ENCODE measurements at places on chromosomes 13 and 19.

GRCh38 chr19:48154003-48154402, 16.1 kb downstream of the LIG1 start:
- H3K27ac ChIP-seq: peak overlapping the region; percentile 16
- H3K36me3 ChIP-seq: peaks cover 45% of the 10 kb centered on the region
- H3K4me1 ChIP-seq: no peaks in the 10 kb centered on the region
- no peaks in the 10 kb centered on the region for H3K27me3 ChIP-seq
- no peak overlapping the region for H3K4me3 ChIP-seq

DNA sequence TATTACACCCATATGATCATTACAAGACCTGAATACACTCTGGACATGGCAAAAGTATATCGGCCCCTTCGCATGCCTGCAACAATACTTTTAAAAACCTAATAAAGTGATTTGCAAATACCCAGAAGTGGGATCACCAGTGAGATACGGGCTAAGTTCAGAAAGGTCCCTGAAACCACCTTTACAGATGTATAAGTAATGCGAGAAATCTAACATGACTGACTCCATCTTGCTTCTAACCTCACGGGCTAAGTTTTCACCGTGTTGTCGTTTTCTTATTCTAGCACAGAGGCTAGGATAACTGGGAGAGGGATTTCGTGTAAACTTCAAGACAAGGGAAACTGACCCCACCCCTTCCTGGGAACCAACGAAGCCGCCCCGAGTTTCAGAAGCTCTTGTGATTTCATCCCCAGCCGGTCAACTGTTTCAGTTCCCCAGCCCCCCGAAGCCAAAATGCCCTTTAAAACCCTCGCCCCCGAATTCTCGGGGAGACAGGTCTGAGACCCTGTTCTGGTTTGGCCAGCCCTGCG, 703 bp downstream of the NEK3 start:
- peak overlapping the region; percentile 93 for H3K27ac ChIP-seq
- peaks cover 26% of the 10 kb centered on the region for H3K4me1 ChIP-seq
- peak; percentile 41 for DNase-seq
- H3K27me3 ChIP-seq: no peaks in the 10 kb centered on the region
- peak overlapping the region; percentile 83 for H3K4me3 ChIP-seq
- peaks cover 17% of the 10 kb centered on the region for H3K36me3 ChIP-seq

DNA sequence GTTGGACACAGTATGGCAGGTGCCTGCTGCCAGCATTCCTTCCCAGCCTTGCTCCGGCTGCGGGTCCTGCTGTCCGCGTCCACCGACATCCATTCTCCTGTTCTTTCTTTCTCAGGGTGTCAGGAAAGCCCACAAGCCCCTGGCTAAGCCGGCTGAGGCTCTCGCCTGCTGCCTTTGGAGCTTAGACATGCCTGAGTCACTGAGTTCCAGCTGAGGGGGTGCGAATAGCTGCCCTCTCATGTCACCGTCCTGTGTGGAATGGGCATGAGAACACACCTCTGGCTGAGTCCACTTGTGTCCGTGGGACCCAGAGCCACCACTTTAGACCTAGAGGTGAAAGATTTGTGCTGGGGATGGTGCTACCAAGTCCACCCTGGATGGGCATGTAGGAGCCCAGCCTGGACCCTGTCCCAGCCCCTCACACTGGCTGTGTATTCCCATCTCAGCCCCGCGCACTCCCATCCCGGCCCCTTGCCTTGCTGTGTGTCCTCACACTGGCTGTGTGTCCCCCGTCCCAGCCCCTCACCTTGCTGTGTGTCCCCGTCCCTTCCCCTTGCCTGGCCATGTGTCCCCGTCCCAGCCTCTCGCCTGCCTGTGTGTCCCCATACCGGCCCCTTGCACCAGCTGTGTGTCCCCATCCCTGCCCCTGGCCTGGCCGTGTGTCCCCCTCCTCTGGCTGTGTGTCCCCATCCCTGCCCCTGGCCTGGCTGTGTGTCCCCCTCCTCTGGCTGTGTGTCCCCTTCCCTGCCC, 24.6 kb upstream of the IRS2 start:
- H3K27ac ChIP-seq: no peak overlapping the region
- peaks cover 26% of the 10 kb centered on the region for H3K27me3 ChIP-seq
- no peak for DNase-seq
- H3K4me1 ChIP-seq: no peaks in the 10 kb centered on the region
- no peaks in the 10 kb centered on the region for H3K36me3 ChIP-seq

DNA sequence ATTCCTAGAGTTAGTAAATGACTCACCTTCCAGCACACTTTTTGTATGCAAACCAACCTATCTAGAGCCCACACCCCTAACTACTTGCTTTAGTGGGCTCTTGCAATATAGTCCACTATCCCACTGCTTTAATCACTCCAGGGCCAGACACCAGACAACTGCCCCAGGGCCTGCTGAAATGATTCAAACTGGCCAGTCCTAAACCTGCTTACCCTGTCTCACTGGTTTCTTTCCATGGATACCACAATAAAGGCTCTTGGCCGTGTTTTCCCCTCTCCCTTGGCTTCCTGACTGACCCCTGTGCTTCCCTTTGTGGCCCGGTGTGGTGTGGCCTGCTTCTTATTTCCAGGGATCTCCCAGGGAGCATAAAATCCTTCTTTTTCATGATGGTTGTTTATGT, 14.6 kb downstream of the HS6ST3 start:
- no peaks in the 10 kb centered on the region for H3K4me1 ChIP-seq
- no peak overlapping the region for H3K4me3 ChIP-seq
- no peak for DNase-seq
- H3K27me3 ChIP-seq: peaks cover 6% of the 10 kb centered on the region
- H3K36me3 ChIP-seq: no peaks in the 10 kb centered on the region
- H3K27ac ChIP-seq: no peak overlapping the region

GRCh38 chr19:21970466-21970865, 40.3 kb downstream of the ZNF208 start:
- no peak overlapping the region for H3K4me3 ChIP-seq
- H3K27ac ChIP-seq: no peak overlapping the region
- H3K27me3 ChIP-seq: no peaks in the 10 kb centered on the region
- DNase-seq: no peak
- no peaks in the 10 kb centered on the region for H3K4me1 ChIP-seq
- H3K36me3 ChIP-seq: peaks cover 6% of the 10 kb centered on the region

DNA sequence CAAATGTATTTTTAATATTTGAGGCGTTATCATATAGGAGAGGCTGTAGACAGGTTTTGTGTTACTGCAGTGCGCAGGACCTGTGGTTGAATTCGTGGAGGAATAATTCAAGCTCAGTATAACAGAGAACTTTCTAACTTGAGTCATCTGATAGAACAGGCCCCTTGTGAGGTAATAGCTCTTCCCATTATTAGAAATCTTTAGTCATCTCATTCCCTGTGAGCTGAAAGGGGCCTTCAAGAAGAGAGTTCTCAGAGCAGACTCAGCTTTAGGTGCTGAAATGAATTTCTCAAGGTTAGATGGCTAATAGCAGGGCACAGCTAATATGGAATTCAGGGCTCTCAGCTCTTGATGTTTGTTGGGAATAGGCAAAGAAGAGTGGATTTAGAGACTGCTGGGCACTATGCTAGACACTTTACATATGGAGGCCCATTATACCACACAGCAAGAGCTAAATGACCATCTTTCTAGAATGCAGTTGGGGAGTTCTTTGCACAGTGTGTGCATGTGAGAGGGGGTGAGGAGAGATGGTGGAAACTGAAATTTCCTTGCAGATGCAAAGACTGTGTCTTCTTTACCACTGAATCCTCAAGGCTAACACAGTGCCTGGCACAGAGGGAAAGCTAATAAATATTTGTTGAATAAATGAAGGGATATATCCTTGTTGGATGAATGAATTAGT, 89.5 kb downstream of the DGKH start:
- no peaks in the 10 kb centered on the region for H3K27me3 ChIP-seq
- peaks cover 4% of the 10 kb centered on the region for H3K36me3 ChIP-seq
- DNase-seq: no peak
- H3K4me3 ChIP-seq: no peak overlapping the region
- no peaks in the 10 kb centered on the region for H3K4me1 ChIP-seq
- peak overlapping the region; percentile 51 for H3K27ac ChIP-seq

DNA sequence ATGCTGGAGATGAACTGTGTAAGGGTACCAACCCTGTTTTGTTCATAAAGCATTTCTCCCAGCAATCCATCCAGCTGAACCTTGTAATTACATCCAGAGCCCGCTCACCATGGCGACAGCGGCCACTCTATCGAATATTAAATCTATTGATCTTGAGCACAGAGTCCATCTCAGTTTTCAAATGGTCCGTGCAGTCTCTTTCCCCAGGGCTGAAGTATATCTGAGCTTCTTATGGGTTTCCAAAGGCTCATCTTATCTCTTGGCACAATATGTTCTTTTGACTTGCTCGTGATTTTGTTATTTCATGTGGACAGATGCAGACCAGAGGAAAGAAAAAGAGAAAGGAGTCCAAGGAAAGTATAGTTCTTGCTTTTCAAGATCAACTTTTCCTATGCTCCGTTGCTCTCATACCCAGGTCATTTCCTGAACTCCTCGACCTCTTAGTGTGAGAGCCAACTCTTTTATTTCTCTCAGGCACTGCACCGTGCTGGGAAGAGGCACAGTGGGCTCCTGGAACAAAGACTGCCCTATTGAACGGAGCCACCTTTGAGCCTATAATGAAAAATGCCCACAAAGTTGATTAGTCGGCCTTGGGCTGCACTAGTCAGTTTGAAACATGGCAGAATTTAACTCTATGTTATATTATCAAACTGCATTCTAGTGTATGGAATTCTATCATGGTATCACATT, 66.7 kb downstream of the RFC3 start:
- H3K27me3 ChIP-seq: no peaks in the 10 kb centered on the region
- no peak overlapping the region for H3K27ac ChIP-seq
- H3K4me3 ChIP-seq: no peak overlapping the region

DNA sequence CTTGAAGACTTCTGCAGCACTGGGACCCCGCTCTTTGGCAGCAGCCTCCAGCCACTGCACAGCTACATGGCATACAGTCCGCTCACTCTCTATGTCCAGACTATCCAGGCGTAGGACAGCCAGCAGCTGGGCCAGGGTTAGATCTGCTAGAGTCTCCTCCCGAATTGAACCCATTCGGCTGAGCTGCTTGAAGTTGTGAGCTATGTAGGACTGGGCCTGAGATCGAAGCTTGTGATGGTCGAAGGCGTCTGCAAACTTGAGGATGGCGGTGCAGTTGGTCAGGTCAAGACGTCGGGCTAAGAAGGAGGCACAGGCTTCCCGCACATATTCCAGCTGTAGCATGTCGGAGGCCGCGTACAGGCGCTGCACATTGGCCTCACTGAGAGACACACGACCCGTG, 900 bp downstream of the KBTBD7 start:
- DNase-seq: no peak
- H3K4me1 ChIP-seq: peaks cover 26% of the 10 kb centered on the region
- peak overlapping the region; percentile 79 for H3K27ac ChIP-seq
- peak overlapping the region; percentile 93 for H3K4me3 ChIP-seq
- no peaks in the 10 kb centered on the region for H3K27me3 ChIP-seq

GRCh38 chr19:47499863-47500830, 14.7 kb downstream of the NAPA start:
- H3K36me3 ChIP-seq: peaks cover 52% of the 10 kb centered on the region
- H3K4me3 ChIP-seq: no peak overlapping the region
- no peak for DNase-seq
- H3K27ac ChIP-seq: no peak overlapping the region
- H3K4me1 ChIP-seq: peaks cover 5% of the 10 kb centered on the region

DNA sequence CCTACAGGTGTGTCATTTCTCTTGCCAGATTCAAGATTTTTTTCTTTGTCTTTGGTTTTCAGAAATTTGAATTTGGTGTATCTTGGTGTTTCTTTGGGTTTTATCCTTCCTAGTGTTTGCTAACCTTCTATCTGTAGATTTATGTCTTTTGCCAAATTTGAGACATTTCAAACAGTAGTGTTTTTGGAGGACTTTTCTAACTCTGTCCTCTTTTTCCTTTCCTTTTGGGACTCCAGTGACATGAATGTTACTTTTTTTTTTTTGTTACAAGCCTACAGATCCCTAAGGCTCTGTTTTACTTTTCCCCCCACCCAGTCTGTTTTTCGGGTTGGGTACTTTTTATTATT, 58.8 kb downstream of the ZMYM2 start:
- H3K4me1 ChIP-seq: peaks cover 21% of the 10 kb centered on the region
- DNase-seq: no peak
- no peaks in the 10 kb centered on the region for H3K27me3 ChIP-seq
- peaks cover 70% of the 10 kb centered on the region for H3K36me3 ChIP-seq
- no peak overlapping the region for H3K4me3 ChIP-seq

- no peaks in the 10 kb centered on the region for H3K27me3 ChIP-seq
- peak overlapping the region; percentile 53 for H3K27ac ChIP-seq
- DNase-seq: peak; percentile 17
Observed at GRCh38 chr13:50026788-50027473, 11.7 kb downstream of the KCNRG start.

DNA sequence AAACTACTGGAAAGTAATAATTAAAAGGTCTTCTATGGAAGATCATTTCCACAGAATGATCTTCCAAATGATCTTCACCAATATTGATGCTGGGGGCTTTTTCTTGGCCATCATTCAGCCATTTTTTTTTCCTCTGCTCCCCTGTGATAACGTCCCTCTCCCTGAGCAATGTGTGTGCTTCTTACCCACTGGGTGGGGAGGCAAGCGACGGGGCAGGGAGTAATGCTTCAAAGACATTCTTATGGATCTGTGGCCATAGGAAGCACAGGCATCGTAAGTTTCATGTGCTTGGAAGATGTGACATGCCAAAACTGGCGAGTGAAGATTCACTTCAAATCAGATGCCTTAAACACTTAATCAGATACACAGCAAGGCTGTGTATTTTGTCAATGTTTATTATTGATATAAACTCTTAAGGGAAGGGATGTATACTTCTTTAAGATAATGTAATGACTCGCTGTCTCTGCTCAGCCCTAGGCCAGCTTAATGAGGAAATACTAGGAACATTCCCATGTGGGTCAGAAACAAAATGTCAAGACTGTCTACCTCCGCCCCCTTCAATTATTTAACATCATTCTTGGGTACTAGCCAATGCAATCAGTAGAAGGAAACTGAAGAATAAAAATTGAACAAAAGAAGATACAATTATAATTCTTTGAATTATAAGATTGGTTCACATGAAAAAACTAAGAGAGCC, 34.1 kb upstream of the SERPINE3 start:
- DNase-seq: no peak
- no peak overlapping the region for H3K27ac ChIP-seq
- no peaks in the 10 kb centered on the region for H3K36me3 ChIP-seq
- no peak overlapping the region for H3K4me3 ChIP-seq

DNA sequence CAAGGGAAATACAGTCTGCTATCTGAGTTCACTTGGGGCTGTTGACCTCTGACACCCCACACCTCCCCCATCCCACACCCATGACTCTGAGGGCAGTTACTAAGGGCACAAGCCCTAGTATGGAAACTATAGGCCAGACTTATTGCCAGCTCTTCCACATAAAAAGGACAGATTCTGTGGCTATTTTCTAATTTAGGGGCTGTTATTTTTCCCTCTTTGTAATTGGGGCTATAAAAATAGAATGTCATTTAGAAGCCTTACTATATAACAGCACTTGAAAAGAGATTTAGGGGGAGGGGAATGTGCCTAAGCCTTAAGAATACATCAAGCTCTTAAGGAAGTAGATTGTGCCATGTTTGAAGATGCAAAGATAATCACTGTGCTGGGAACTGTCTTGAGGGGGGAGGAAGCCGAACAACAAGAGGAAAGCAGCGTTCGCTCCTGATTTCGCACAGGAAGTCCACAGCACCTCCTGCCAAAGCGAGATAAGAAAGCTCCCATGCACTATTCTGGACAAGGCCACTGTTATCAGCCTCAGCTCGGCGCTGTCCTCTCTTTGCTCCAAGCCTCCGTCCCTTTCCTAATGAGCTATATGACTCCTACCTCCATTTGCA, 86.6 kb downstream of the FLT1 start:
- H3K27me3 ChIP-seq: no peaks in the 10 kb centered on the region
- no peak overlapping the region for H3K27ac ChIP-seq
- peaks cover 19% of the 10 kb centered on the region for H3K4me1 ChIP-seq
- H3K36me3 ChIP-seq: peaks cover 9% of the 10 kb centered on the region

- DNase-seq: no peak
- H3K4me3 ChIP-seq: no peak overlapping the region
- H3K27ac ChIP-seq: peak overlapping the region; percentile 85
- H3K36me3 ChIP-seq: peaks cover 9% of the 10 kb centered on the region
- peaks cover 43% of the 10 kb centered on the region for H3K4me1 ChIP-seq
Observed at GRCh38 chr19:35260694-35261304, 8.0 kb upstream of the USF2 start.
